ENCODE measurements at places on chromosomes 3 and 15.

DNA sequence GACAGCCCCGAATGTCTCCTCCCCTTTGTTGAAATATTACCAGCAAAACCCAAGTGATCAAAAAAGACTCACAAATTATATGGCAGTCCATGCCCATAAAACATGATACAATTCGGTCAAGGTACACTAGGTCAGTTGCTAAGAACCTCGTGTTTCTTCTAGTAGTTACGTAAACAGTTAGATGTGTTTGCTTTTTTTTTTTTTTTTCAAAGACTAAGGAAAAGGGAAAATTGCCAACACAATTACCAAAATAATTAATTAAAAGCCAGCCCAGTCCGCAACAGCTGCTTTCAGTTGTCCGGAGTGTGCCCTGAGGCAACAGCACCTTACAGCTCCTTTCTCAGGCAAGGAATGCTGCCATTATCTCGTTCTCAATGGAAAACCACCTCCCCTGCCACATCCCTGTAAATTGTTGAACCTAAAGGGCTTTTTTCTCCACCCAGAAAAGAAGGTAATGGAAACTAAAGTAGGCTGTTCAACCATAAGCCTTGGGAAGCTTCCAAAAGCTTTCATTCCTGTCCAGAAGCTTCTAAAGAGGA, 129.2 kb upstream of the TSC22D2 start:
- DNase-seq, result no peak

DNA sequence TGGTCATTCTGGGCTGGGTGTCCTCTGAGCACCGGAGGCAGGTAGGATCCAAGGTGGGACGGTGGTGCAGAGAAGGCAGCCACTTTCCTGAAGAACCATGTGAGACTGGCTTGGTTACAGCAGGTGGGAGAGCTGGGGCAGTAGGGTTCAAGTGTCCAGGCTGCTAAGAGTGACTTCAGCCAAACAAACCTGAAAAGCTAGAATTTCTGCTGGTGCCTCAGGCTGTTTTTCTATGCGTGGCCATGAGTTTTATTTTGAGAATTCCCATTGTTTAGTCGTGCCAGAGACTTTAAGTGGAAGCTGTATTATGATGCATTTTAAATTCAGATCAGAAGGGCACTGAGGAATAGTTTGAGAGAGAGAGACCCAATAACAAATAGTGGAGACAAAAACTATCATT, 20.1 kb downstream of the USP13 start:
- DNase-seq, result no peak

DNA sequence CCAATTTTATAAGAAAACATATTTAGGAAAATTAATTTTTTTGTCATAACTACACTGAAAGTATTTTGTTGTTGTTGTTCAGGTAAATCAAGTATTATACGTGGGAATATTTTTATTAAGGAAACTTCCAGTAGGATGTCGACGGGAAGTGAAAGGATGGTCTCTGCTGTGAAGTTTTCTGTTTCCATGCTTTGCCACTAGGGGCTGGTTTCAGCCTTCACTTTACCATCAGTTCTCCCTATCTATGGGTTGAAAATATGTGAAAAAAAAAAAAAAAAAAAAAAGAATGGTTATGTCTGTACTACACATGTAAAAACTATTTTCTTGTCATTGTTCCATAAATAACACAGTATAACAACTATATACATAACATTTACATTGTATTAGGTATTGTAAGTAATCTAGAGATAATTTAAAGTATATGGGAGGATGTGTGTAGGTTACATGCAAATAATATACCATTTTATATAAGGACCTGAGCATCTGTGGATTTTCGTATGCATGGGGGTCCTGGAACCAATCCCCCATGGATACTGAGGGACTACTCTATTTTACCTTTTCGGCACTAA, 136.7 kb downstream of the SMAD6 start:
- DNase-seq, result no peak

DNA sequence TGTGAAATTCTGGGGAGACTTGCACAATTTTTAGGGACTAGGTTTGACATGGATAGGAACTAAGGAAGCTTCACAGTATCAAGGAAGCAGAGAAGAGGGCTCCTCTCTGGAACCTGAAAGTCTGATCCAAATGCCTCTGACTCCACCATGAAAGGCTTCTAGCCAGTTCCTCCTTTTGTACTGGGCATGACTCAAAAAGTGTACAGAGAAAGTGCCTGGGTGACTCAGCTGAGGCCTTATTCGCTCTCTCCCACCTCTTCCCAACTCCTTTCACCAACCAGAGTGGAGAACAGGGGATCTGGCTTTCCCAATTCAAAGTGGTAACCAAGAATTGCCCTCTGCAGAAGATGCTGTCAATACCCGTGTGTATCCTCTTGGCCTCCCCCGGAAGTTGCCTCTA, 342.9 kb upstream of the PROK2 start:
- no peak for DNase-seq

- DNase-seq, result no peak
These were observed 38.1 kb downstream of the RBM15B start for GRCh38 chr3:51429138-51429537.

Measured in T-helper 2 cell (primary cell).